ENCODE measurements at places on chromosomes 7 and 10. TPM values are rescaled to one million over a fixed set of nuclear protein-coding genes. Genes with fewer than 3 reads are reported as not detected.

CYP3A7 gene
- not detected for total RNA-seq

ZNF33B gene
- 33.4 TPM for total RNA-seq

ODAD2 gene
- total RNA-seq, result 1.5 TPM

ABCB1 gene
- total RNA-seq, result 7.4 TPM

PAPSS2 gene
- 3.0 TPM for total RNA-seq

OPN1SW gene
- not detected for total RNA-seq

TRIM74 gene
- 0.25 TPM for total RNA-seq

CNPY1 gene
- total RNA-seq, result 0.74 TPM
